DMS153 (cell line): ENCODE measurements at places on chromosomes 2 and 18.
A peak's percentile ranks its signal among the peaks of the same experiment; 100 is the strongest.

- peak; percentile 49 for DNase-seq
These were observed 36.4 kb upstream of the HAAO start for GRCh38 chr2:42828487-42829425.

DNA sequence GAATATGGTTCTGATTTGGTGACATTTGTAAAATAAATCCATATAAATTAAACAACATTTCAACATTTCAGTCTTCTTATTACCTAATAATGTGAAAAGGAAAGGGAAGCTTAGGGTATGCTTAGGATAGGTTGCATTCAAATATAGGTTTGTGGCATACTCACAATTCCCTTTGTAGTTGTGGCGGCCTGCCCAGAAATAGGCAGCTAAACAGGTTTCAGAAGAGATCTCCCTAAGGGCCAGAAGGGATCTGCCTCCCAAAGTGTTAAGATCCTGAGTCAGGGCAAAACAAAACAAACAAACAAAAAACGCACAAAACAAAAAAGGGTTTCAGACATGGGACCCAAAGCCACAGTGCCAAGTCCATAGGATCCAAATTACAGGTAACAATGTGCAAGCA lies 41.4 kb upstream of the TCF7L1 start:
- DNase-seq, result no peak

- DNase-seq, result no peak
These were observed 102.8 kb upstream of the TFCP2L1 start for GRCh38 chr2:121387591-121388325.

DNA sequence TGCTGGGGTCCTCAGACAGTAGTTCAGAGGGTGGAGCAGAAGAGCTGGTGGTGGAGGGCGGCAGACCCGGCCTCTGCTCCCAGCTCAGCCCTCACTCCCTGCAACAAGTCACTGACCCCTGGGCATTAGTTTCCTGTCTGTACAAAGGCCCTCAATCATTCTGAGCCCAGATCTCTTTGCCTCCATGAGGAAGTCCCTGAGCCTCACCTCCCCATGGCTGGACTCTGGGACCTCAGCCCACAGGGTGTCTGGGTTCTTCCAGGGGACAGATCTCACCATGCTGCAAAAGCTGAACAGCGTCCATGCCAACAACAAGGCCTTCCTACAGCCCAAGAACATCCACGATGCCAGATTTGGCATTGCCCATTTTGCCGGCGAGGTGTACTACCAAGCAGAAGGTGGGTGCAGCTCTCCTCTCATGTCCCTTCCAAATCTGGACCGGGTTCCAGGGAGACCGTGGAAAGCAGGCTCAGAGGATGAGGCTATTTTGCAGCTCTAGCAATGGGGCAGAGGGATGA lies 49.1 kb downstream of the MYO7B start:
- DNase-seq, result no peak

GRCh38 chr18:73835039-73835438 lies 312.6 kb downstream of the FBXO15 start:
- DNase-seq, result no peak
